ENCODE measurements at places on chromosomes 7 and 10.

DNA sequence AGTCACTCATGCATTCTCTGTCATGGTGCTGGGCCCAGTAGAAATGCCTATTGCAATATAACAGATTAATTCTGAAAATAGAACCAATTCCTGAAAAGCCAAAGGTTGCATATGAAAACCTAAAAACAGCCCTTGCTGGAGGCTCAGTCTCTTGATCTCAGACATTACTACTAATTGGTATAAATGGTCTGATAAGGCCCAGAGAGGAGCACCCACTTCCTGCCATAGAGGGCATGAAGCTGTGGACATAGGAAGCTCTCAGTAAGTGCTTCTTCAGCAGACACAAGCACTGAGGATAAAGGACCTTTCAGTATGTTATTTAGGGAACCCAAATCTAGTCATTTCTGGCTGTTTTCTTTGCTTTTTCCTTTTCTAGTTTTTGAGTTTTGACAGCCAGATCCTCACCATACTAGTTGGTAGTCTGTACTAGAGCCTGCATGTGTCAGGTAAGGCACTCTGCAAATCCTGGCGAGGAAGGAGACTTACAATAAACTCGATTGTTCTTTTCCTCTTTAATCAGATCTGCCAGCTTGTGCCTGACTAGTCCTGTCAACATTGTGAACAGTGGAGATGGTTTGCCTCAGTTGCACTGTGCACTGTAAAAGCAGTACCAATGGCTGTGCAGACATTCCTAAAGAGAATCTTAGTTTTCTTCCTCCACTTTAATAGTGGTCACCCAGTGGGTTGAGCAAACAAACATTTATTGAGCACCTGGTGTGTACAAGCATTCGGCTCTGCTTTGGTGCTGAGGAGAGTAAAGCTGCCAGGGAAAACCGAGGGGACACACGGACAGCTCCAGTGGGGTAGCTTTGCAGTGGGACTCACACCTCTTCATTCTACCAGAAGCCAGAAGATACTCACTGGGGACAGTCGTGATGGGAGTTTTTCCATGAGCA is 140.9 kb downstream of the CHN2 start:
- no peak overlapping the region for H3K4me3 ChIP-seq
- H3K27ac ChIP-seq: no peak overlapping the region
- no peaks in the 10 kb centered on the region for H3K36me3 ChIP-seq
- H3K4me1 ChIP-seq: peaks cover 44% of the 10 kb centered on the region
- H3K27me3 ChIP-seq: no peaks in the 10 kb centered on the region

DNA sequence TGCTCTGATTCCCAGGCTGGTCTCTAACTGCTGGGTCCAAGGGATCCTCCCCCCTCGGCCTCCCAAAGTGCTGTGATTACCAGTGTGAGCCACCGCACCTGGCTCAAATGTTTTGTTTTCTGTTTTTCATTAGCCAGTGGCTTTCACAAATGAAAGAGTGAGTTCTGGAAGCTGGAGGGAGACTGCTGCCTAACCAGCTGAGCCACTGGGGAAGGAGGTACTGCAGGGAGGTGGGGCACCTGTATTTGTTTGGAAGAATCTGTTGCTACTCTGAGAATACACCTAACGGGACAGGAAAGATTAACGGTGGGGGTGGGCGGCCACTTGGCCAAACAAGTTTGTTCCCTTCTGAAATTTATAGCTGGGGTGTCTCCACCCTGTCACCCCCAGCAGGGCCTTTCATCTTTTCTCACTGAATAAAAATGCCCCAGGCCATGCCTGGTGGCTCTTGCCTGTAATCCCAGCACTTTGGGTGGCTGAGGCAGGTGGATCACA is 4.7 kb downstream of the STOX1 start:
- H3K4me1 ChIP-seq: peaks cover 4% of the 10 kb centered on the region
- H3K27ac ChIP-seq: no peak overlapping the region
- DNase-seq: no peak
- H3K4me3 ChIP-seq: no peak overlapping the region

- no peaks in the 10 kb centered on the region for H3K4me1 ChIP-seq
- H3K27me3 ChIP-seq: no peaks in the 10 kb centered on the region
- no peak for DNase-seq
- no peak overlapping the region for H3K4me3 ChIP-seq
- H3K36me3 ChIP-seq: peaks cover 4% of the 10 kb centered on the region
Observed at GRCh38 chr7:157974678-157975230, 612.9 kb downstream of the PTPRN2 start.

DNA sequence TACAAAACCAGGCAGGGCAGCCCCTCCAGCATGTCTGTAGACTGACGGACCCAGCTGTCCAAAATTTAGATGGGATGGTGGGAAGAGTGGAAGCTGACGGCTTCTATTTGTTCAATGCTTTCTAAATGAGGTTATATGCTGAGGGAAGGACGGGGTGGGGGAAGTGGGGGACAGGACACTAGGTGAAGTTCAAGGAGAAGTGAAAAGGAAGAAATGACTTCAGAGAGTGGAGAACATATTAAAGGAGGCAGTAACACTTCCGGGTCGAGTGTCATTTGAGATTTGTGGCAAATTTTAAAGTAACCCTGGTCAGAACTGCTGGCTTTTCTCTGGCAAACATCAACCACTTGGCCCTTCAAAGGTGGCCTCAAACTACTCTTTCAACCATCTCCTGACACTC is 9.4 kb downstream of the PIP4K2A start:
- H3K4me3 ChIP-seq: no peak overlapping the region
- peaks cover 71% of the 10 kb centered on the region for H3K36me3 ChIP-seq
- H3K27ac ChIP-seq: peak overlapping the region; percentile 78

DNA sequence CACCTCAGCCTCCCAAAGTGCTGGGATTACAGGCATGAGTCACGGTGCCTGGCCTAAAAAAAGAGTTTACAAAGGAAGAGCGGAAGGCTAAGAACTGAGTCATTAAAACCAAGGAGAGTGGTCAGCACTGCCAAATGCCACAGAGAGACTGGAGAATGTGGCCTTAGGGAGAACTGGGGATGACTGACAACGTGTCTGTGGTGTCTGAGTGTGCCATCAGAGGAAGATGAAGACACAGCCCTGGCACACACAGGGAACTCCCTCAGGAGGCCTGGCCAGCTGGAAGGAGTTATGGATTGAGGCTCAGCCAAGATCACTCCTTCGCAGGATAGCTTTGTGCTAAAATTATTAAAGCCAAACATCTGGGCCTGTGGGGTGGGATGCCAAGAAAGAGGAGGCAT is 3.9 kb upstream of the INA start:
- no peaks in the 10 kb centered on the region for H3K36me3 ChIP-seq
- H3K4me1 ChIP-seq: no peaks in the 10 kb centered on the region
- DNase-seq: no peak
- H3K4me3 ChIP-seq: no peak overlapping the region
- H3K27ac ChIP-seq: no peak overlapping the region

DNA sequence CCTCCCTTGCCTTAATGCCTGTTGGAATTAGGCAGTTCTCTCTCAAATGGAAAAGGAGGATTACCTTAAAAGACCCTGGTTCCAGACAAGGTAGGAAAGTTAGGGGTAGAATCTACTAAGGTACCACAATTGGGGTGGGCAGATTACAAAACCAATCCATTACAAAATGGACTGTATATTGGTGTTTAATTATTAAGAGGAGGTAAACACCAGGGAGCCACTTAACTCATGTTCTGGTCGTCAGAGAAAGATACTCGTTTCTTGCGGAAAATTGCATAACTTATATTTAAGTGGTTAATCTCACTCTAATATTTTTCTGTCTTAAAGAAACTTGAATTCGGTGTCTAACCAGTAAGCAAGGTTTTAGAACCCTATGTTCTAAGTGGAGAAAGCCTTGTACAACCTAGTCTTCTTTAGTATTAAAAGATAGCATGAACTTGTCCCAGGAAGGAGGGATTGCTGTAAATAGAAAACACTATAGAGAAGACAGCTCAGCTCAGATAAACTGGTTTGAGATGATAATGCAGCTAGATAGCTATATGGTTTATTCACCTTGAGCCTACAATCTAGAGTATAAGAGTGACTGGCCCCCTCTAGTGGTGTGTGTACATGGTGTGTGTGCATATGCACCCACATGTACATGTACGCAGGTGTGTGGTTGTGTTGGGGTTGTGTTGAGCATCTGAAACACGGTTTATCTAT is 58.0 kb upstream of the STRIP2 start:
- no peaks in the 10 kb centered on the region for H3K36me3 ChIP-seq
- H3K4me3 ChIP-seq: no peak overlapping the region
- no peaks in the 10 kb centered on the region for H3K27me3 ChIP-seq
- H3K27ac ChIP-seq: no peak overlapping the region
- peak; percentile 80 for DNase-seq
- H3K4me1 ChIP-seq: peaks cover 22% of the 10 kb centered on the region

- no peak overlapping the region for H3K4me3 ChIP-seq
- H3K27ac ChIP-seq: no peak overlapping the region
- H3K27me3 ChIP-seq: peaks cover 22% of the 10 kb centered on the region
- DNase-seq: no peak
- H3K36me3 ChIP-seq: no peaks in the 10 kb centered on the region
- peaks cover 31% of the 10 kb centered on the region for H3K4me1 ChIP-seq
Observed at GRCh38 chr10:89159761-89160160, 47.4 kb downstream of the CH25H start.

DNA sequence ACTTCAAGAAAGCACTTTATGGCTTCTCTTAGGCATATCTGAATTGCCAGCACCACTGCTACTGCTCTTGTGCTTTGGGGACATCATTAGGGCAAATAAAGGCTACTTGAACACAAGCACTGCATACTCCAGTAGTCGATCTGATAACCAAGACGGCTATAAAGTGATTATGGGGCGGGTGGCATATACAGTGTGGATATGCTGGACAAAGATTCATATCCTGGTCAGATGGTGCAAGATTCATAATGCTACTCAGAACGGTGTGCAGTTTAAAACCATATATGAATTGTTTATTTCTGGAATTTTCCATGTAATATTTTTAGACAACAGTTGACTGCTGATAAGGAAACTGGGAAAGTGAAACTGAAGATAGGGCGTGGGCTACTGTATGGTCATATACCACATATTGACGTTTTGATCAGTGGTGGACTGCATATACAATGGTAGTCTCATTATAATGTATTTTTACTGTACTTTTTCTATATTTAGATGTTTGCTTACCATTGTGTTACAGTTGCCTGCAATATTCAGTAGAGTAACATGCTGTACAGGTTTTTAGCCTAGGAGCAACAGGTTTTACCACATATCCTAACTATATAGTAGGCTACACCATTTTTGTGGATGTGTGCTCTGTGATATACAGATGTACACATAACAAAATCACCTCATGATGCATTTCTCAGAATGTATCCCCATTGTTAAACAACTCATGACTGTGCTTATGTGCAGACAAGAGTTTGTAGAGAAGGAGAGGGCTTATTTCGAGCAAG is 15.2 kb downstream of the ANLN start:
- no peaks in the 10 kb centered on the region for H3K4me1 ChIP-seq
- H3K27me3 ChIP-seq: no peaks in the 10 kb centered on the region
- DNase-seq: no peak
- no peak overlapping the region for H3K4me3 ChIP-seq
- H3K27ac ChIP-seq: no peak overlapping the region

Measured in activated CD8-positive, alpha-beta T cell treated with anti-CD3 and anti-CD28 coated beads for 36 hours (primary cell).